CD4-positive, alpha-beta T cell treated with Interleukin-15 for 1 hour (primary cell): ENCODE measurements at places on chromosomes 11 and 22.

GRCh38 chr22:32801537-32802236 is at the start of gene TIMP3:
TSS of gene TIMP3 (plus strand) at chr22:32801705. CDS start at chr22:32802002, 297 bp downstream.
- DNase-seq: no peak

- no peak for DNase-seq
These were observed 924 bp downstream of the YPEL1 start for GRCh38 chr22:21734540-21735199.

DNA sequence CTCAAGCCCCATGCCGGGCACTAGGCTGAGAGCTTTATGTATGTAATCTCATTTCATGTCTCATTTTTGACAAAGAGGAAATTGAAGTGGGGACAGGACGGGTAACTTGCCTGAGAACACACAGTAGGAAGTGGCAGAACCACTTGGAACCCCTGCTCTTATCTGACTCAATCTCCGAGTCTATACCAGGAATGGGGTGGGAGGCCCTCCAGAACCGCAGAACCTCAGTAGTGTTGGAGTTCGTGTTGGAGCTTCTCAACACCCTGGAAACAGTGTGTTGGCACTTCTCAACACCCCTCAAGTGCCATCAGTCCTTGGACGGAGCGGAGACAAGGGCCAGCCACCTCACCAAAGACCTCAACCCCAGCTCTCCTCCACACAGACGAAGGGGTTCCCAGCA is 38.8 kb upstream of the POLA2 start:
- DNase-seq: no peak

- no peak for DNase-seq
These were observed 99.7 kb downstream of the RRAS2 start for GRCh38 chr11:14259186-14259784.

GRCh38 chr11:16326679-16327297 is 29.6 kb downstream of the SOX6 start:
- DNase-seq: no peak

- DNase-seq: no peak
These were observed 11.3 kb upstream of the AMPD3 start for GRCh38 chr11:10443721-10444235.

- DNase-seq: no peak
These were observed 241.1 kb downstream of the SOX6 start for GRCh38 chr11:16114978-16115871.

DNA sequence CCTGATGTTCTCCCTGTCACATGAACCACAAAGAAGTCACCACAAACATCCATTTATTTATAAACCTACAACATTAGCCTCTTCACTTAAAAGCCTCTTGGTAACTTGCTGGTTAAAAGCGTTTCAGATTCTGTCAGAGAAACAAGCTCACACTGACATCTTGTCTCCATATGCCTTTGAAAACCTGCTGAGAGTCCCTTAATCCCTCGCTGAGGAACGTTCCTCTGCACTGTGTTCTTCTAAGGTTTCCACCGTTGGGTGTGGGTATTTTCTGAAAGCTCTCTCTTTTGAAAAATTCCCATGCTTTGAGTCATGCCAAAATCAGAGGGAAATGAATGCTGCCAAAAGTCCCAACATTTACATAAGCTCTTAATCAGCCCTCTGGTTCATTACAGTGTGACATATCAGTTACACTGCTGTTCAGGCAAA is 149.8 kb downstream of the CCDC34 start:
- DNase-seq: no peak

- DNase-seq: peak; percentile 60
These were observed 41.0 kb upstream of the PRDM11 start for GRCh38 chr11:45105233-45105983.

DNA sequence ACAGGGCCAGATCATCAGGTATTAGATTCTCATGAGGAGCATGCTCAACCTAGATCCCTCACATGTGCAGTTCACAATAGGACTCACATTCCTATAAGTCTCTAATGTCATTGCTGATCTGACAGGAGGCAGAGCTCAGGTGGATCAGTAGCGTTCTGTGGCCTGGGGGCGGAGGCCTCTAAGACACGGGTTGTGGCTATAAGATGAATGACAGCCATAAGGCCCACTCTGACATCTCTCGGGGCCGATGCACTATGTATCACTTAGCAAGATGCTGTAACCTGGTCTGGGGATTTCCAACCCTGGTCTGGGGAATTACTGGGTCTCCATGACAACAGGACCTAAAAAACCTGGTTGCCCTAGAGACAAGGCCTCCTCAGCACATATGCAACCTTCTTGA is 932.7 kb downstream of the TBC1D22A start:
- DNase-seq: no peak

GRCh38 chr11:117950993-117951961 is 22.1 kb upstream of the TMPRSS13 start:
- no peak for DNase-seq

- DNase-seq: no peak
These were observed 34.0 kb downstream of the TTC17 start for GRCh38 chr11:43392713-43393112.

DNA sequence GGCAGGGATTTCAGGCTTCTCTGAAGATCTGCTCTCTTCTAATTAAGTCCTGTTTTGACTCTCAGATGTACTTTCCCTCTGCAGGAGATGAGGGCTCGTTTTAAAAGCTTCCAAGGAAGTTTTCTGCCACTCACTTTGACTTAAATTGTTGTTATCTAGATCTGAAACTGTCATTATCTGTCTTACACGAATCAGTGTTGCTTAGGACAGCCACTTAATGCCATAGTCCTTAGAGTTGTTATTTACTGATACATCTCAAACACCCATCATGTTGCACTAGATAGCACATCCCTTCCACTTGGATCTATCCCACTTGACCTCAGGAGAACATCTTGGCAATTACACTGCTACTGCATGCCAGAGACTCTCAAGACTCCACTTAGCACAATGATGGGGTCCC is 86.9 kb upstream of the FAT3 start:
- DNase-seq: no peak

DNA sequence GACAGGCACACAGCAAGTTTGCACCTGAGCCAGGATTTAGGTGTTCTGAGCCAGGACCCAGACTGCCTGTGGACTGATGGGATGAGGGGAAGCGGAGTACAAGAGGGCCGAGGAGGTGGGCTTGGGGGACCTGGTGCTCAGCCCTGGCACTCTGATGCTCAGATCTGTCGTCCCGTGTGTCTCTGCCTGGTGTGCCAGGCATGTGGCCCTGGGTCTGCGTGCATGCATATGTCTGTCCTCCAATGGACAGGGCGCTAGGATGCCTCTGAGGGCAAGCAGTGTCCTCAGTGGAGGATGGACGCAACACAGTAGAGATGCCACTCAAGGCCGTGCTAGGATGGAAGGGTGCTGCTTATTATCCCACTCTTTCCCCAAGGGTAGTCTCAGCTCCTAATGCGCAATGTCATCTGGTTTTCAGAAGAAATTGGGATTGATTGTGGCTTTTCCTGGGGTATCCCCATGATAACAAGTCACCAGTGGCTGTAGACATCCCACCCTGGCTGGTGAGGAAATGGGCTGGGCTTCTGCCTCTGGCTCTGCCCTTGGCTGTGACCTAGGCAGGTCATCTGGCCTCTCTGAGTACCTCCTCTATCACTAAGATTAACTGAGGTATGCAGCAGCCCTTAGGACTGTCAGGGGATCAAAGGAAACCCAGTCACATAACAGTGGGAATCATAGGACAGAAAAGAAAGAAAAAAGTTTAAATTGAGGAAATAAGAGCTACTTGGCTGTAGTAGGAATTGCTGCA is 35.7 kb upstream of the SUSD2 start:
- no peak for DNase-seq

DNA sequence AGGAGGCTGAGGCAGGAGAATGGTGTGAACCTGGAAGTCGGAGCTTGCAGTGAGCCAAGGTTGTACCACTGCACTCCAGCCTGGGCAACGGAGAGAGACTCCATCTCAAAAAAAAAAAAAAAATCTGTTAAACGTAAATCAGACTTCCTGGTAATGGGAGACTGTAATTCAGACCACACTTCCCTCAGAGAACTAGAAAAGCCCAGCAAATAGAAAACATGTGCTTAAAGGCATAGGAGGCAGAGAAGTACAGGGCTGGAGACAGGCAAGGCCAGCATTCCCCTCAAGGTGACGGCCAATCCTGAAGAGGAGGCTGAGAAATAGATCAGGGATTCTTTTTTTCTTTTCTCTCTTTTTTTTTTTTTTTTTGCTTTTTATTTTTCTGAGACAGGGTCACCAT is 8.2 kb downstream of the GGT5 start:
- no peak for DNase-seq

- no peak for DNase-seq
These were observed 154.7 kb downstream of the C11orf91 start for GRCh38 chr11:33545931-33546330.

GRCh38 chr22:42961810-42962209 is 53.1 kb downstream of the PACSIN2 start:
- DNase-seq: no peak

- no peak for DNase-seq
These were observed 7.4 kb upstream of the TH start for GRCh38 chr11:2178906-2179494.

DNA sequence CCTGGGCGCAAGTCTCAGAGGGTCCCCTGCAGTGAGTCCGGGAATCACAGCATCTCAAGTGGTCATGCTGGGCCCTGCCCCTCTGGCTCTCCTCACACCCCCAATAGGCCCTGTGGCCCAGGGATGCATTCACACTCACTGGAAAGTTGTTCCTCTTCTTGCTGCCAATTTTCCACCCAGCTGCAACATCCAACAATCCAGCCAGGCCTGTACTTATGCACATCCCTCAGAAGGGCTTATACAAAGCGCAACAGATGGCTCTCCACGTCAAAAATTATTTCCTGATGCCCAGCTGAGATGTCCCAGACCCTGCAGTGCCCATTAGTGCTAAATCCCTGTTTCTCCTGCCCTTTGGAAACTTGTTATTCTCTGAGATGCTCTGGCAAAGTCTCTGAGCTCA is 407.8 kb upstream of the NARS2 start:
- no peak for DNase-seq

DNA sequence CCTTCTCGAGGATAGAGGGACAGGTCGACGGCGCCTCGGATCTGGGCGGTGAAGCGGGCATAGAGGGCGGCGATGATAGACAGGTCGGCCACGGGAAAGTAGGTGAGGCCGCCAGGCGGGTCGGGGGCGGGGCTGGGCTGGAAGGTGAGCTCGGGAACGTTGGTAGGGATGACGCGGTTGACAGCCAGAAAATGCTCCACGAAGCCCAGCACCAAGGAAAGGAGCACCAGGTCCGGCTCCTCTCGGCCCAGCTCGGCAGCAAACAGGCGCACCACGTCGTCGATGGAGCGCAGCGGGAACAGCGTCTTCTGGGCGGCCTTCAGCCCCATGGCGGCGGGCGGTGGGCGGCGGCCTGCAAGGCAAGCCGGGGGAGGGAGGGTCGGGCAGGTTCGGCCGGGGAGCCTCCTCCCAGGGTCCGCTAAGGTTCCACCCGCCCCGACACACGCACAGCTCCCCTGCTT is 540 bp downstream of the MEN1 start:
- no peak for DNase-seq

GRCh38 chr11:126640186-126640585 is 284.7 kb downstream of the ST3GAL4 start:
- no peak for DNase-seq

- peak; percentile 57 for DNase-seq
These were observed 9.6 kb upstream of the CD248 start for GRCh38 chr11:66326261-66327111.

DNA sequence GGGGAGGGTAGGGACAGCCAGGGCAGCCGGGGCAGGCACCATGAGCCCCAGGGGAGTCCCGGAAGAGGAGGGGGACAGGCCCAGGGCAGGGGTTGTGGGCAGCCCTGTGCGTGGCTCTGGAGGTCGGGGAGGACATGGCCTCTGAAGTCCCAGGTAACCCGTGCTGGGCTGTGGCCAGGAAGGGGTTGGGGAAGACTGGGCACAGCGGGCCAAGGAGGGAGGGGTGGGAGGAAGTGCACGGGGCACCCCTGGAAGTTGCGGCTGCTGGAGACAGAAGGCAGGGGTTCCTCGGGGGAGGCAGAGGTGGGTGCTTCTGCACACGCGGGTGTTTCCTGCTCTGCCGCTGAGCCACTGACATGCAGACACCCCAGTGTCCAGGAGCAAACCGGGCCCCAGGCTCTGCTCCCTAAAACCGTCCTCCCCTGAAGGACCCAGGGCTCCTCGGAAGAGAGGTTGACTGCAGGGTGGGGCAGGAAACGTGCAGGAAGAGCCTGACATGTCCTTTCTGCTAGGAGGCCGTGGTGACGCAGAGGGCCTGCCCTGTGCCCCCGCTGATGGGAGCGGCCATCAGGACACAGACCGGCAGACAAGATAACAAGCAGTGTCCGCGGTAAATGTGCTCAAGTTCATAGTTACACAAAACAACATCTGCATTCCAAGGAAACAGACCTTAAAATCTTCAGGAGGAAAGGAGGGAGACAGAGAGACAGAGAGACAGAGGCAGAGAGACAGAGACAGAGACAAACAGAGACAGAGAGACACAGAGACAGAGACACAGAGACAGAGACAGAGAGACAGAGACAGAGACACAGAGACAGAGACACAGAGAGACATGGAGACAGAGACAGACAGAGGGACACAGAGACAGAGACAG is 5.7 kb downstream of the TNNI2 start:
- DNase-seq: peak; percentile 83

- no peak for DNase-seq
These were observed 2.7 kb downstream of the CRYBB1 start for GRCh38 chr22:26615149-26615548.

DNA sequence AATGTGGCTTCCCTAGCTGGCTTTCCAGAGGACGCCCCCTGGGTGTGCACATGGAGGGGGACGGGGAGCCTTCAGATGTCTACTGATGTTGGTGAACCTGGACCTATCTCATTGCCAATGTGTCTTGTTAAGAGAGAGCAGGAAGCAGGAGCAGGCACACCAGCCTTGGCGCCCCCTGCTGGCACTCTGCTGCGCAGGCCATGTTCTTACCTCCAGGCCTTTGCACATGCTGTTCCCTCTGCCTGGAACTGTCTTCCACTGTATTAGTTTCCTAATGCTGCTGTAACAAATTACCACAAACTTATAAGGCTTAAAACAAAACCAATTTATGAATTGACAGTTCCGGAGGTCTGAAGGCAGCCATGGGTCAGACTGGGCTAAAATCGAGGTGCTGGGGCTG is 23.6 kb upstream of the MN1 start:
- no peak for DNase-seq

GRCh38 chr11:26704249-26704648 is 17.6 kb downstream of the SLC5A12 start:
- DNase-seq: no peak

DNA sequence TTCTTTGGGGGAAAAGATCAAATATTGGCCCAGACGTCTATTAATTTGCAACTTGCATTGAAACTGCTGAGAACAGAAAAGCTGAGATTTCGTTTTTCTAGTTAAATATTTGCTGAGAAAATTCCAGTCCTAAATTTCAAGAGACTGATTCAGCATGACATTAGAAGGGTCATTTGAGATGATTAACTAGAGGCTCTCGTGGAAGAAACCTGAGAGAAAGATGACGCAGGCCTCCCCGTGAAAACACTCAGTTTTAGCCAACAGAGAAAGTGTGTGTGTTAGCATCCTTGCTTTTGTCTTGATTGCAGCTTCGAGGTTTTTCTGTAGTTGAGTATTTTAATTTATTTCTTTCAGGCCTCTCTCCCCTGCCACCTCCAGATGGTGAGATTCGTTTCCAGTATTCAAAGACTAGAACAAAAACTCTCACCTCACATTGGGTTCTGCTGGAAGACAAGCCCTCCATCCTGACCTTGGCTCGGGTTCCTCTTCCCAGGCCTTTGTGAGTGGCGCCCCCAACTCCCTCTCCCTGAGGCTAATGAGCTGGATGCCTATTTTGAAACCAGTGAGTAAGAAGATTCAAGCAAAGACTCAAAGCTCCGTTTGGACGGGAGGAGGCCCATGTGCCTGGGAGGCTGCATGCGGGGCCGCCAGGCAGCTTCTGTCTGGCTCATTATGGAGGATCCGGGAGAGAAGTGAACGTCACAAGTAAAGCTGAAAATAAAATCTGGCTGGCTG is 52.4 kb downstream of the CELSR1 start:
- no peak for DNase-seq
